Mucosa of descending colon (tissue), 3 donors: ENCODE measurements at places on chromosomes 5 and 9. TPM values are rescaled to one million over a fixed set of nuclear protein-coding genes. Genes with fewer than 3 reads are reported as not detected.

DNA sequence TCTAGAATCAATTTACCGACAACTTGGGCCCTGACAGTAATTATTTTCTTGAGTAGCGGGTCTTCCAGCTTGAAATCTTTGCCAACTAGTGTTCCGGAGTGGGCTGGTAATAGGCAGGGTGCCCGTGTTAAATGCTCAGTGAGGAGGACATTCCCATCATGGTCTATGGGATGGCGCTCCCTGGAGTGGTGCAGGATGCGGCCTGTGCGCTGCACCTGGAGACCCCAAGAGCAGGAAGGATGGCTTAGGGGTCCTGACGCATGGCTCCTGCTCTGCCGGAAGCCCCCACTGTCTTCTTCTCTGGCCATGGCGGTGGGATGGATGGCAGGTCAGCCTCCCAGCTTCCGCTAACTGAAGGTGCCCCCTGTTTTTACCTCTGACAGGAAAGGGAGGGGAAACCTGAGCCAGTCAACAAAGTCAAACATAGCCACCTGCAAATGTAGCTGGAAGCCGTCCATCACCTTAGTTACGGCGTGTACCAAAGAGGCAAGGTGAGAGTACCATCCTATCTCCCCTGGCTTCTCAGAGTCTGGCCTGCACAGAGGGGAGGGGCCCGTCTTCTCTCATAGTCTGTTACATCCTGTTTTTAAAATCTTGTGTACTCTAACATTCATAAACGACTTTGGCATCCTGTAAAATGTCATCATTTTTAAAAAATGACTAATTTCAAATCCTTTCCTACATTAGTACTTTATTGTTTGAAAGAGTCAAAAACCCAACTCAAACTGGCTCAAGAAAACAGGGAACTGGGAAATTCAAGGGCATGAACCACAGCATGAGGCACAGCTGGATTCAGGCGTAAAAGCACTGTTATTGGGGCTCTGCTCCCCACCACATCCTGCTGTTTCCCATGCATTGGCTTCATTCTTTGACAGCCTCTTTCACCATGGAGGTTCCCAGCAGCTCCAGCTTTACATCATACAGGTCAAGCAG is 28.5 kb upstream of the UNC5A start:
- no peak for DNase-seq

- DNase-seq = no peak
Observed at GRCh38 chr5:34412736-34413135, 243.4 kb upstream of the RAI14 start.

DNA sequence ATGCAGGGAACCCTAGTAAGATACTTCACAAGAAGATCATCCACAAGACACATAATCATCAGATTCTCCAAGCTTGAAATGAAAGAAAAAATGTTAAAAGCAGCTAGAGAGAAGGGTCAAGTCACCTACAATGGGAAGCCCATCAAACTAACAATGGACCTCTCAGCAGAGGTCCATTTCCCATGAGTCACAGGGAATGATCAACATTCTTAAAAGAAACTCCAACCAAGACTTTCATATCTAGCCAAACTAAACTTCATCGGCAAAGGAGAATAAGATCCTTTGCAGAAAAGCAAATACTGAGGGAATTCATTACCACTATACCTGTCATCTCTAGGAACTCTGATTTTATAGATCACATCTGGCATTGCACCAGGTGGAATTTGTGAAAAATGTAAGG is 52.9 kb upstream of the SPATA31E1 start:
- no peak for DNase-seq

GRCh38 chr5:5710471-5710870 is 288.0 kb downstream of the ICE1 start:
- DNase-seq = no peak

RASEF gene
- total RNA-seq = 17.2 TPM

GRCh38 chr5:117759849-117760499 is 1185.4 kb upstream of the SEMA6A start:
- no peak for DNase-seq

PDE8B gene
- 0.52 TPM for total RNA-seq

DNA sequence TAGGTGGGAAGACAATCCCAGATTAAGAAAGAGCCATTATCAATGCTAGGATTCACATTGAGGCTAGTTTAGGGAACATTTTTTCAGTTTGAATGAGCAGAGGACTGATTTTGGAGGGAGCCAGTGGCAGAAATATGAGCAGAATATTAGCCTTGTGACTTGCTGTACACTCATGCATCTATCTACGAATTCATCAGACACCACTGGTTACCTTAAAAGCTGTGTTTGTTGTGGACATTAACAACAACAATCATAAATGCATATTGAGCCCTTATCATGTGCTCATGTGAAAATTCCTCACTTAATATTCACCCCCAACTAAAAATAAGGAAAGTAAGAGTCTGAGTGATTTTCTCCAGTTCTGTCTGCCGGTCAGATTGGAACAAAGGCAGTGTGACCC is 9.9 kb upstream of the SH3TC2 start:
- no peak for DNase-seq

DNA sequence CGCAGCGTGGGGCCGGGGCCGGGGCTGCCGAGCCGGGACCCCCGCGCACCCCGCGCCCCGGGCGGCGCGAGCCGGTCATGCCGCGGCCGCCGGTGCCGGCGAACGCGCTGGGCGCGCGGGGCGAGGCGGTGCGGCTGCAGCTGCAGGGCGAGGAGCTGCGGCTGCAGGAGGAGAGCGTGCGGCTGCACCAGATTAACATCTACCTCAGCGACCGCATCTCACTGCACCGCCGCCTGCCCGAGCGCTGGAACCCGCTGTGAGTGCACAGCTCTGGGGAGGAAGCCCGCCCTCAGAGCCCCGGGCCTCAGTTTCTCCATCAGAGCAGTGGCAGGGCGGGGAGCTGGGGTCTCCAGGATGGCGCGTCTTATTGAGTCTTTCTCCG is 335 bp downstream of the GALNT12 start:
- DNase-seq = no peak

DNA sequence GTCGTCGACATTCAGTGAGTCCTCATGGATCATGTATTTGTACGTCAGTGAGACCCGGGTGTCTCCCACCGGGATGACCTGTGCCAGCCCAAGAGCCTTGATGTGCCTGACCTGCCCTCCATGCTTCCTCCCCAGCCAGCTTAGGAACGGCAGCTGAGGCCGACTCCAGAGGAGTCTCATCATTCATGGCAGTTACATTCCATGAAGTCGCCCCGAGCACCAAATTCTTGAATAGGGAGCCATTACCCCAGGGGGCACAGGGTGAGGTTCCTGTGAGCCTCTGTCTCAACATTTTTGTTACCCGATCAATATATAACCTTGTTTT is 67.8 kb downstream of the ZNF354C start:
- DNase-seq = no peak

DNA sequence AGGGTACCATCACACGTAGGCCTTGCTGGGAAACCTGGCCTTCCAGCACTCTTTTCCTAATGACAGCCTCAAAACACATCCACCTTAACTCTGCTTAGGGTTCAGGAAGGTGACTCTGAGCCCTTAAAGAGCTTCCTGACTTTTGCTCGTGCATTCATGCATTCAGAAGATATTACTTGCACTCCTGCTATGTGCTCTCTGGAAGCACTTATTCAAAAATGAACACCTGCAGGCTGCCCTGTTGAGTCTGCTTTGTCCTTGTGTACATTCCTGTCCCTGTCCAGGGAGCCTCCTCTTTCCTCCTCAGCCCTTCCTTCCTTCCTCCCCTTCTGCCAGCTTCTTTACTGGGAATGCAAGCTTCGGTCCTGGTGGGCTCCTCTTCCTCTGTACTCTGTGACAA is 61.5 kb downstream of the SPRY4 start:
- DNase-seq = no peak

IL33 gene
- 7.3 TPM for total RNA-seq

SRP19 gene
- total RNA-seq = 22.0 TPM

RNF180 gene
- total RNA-seq = 0.96 TPM

DNA sequence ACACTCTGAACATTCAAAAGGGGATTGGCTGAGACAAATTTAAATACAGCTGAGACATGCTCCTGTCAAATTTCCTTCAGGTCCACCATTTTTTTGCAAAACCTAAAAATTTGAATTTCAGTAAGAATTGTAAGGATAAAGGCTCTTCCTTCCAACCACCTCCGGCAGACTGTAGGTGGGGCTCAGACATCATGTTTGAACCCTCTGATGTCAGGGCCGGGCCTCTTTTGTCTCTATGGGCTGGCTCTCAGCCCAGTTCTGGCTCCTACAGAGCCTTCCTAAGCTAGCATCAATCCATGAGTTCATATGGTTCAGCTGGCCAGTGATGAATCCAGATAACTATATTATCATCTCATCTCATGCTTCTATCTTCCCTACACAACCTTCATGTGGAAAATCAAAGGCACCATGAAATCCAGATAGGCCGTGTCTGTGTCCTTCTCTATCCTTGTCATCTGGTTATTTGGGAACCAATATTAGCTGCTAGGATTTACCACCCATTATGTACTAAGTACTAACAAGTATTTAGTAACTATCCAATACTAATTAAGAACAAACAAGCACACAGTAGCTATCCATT is 44.2 kb downstream of the NIPSNAP3B start:
- no peak for DNase-seq

DNA sequence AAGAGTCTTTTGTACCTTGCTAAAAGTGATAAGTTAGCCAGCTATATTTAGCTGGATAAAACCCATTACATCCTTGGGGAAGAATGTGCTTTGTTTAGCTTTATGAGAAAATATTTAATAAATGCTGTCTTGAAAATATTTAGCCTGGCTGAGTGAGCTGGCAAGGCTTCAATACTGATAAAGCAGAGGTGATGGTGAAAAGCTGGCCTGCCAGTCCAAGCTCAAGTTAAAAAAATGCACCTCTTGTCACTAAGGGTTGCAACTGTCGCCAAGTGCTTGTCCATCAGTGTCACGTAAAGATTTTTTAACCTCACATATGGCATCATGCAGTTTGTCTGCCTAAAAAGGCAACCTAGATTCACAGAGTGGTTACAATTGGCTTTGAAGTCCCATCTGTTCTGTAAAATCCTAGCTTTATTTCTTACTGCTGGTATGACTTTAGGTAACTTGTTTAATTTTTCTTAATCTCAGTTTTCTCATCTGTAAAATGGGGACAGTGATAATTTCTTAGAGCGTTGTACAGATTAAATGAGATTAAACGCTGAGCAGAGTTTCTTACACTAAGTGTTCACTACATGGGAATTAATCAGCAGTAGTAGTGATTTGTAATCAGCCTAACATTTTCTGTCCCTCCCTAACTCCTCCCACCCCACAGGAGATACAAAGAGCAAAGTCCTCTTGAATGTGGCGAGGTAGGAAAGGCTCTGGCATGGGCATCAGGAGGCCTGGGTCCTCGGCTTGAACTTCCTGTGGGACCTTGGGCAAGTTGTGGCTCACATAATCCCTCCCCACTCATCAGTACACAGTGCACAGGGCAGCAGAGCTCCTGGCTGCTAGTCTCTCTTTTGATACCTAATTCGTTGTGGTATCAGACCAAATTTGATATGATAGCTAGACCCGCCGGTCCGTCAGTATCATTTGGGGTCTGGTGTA is 48.7 kb downstream of the PIK3R1 start:
- no peak for DNase-seq

GRCh38 chr9:136058801-136059302 is 36.2 kb downstream of the NACC2 start:
- DNase-seq = no peak

DNA sequence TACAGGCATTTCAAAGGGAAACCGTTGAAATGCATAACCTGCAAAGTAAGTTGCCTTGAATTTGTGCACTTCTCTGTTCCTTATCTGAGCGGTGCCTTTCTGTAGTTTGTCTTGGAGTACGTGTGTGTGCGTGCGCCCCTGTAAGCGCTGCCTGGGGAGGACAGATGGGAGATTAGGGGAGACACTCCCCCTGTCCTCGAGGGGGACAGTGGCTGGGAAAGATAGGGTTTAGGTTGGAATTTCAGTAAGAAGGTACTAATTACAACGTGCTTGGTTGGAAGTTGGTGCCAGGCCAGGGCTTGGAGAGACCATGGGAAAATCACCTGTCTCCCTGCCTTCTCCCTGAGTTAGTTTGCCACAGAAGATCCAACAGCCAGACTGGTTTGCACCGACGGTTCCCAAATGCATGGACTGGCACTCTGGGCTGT is 73.2 kb downstream of the PIK3R1 start:
- peak; percentile 36 for DNase-seq

PCDHGB4 gene
- total RNA-seq = 0.65 TPM

GRCh38 chr9:83625178-83625577 is 2.2 kb downstream of the IDNK start:
- DNase-seq = no peak

PHF24 gene
- total RNA-seq = 1.3 TPM
